ENCODE measurements at places on chromosomes 3 and 15.

- DNase-seq = no peak
Observed at GRCh38 chr3:178405531-178405930, 130.7 kb upstream of the KCNMB2 start.

DNA sequence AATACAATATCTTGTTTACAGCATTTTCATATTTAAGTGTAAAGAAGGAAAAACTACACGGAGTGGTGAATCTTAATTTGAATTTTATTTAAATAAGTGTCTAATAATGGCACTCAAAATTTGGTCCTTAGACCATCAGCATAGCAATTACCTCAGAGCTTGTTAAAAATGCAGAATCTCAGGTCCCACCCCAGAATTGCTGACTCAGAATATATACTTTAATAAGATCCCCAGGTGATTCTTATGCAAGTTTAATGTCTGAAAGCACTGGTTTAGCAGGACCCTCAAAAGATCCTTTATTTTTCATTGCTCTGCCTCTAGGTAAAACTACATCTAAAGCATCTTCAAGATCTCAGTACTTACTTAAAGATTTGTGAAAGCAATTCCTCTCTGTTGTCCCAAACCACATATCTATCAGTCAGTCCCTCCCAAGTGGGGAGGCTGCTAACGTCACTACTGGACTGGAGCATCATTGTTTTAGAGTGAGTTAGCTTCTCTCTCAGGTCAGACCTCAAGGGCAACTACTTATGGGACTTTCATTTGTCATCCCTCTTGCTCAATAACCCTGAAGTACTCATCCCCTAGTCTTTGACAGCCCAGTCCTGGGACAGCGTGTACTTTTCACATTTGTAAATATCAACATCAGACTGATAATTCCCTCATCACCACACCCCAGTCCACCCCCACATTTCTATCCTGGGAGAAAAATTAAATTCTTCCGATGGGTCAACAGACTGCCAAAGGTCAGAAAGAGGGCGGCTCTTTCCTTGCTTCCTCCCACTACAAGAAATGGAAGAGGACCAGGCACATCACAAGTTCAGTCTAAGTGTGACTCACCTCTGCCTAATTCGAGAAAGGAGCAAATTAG, 76.7 kb downstream of the CBLB start:
- DNase-seq = no peak

DNA sequence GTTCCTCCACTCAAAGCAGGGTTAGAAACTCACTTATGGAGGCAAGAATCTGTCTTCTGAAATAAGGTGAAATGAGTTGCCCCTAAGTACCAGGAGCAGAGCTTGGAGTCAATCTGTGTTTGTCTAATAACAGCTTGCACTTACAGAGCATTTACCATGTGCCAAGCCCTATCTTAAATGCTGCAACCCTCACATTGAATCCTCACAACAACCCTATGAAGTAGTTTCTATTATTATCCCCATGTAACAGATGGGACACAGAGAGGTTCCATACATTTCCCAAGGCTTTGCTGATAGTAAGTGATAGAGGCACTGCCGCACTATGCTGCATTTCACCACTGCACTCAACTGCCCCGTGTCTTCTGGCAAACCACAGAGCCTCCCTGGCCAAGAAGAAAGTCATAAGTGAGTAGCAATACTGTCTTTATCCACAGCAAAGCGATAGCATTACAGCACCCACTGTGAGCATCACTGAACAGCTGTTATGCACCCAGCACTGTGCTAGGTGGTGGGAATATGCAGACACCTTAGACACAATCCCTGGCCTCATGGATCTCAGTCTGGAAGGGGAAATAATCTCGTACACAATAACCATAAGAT, 141.5 kb downstream of the SSR3 start:
- no peak for DNase-seq

- no peak for DNase-seq
Observed at GRCh38 chr15:59501597-59501996, 63.6 kb downstream of the FAM81A start.

GRCh38 chr15:25368850-25369249, 70.0 kb downstream of the UBE3A start:
- DNase-seq = no peak

- no peak for DNase-seq
Observed at GRCh38 chr3:170258105-170258487, 35.9 kb downstream of the PRKCI start.

DNA sequence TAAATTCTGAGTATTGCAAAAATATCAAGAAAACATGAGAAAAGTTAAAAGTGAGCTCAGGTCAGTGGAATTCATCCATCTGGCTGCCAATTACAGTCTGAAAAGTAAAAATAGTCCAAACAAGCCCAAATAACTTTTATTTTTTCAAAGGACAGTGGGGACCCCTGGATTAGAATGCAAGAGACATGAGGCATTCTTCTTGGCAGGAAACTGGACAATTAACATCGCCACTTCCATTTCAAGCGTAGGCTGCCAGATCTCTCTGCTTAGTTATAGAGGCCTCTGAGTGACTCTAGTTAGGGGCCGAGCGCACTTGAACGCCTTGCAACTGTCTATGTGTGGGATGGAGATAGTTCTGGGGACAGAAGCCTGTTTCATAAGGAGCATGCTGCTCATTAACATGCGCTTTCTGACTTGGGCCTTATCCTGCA, 189.1 kb downstream of the GHSR start:
- no peak for DNase-seq

DNA sequence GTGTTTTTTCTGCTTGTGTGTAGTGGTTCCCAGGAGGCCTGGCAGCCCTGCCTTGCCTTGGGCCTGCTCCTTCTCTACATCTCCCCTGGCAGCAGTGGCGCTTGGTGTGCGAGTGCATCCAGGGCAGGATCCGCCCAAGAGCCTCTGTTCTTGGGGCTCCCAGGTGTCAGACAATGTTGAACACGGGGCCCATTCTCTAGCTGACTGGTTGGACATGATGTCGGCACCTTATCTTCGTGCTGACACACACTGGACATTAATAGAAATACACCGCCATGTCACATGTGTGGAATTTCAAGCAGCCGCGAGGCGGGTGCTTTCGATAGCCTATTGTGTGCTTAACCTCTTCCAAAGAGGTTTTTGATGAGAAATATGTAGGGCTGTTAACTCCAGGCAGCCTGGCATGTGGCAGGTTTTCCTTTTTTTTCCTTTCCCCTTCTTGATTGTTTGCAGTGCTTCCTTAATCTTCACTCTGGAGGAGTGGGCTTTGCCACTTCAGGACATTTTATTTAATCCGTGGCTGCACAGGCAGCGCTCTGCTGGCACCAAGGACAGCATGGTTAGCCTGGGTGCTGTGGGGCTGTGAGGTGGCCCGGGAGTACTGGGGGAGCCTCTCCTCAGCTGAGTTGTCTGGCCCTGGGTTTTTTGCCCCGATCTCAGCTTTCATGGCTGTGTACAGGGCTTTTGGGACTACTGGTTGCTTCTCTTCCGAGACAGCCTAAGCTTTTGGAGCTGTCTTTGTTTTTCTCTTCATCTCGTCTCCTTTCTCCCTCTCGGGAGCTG, 42.5 kb downstream of the CHCHD6 start:
- DNase-seq = no peak
